ENCODE measurements at places on chromosomes 3 and 15.

GRCh38 chr15:29942548-29942947, 120.3 kb upstream of the TJP1 start:
- DNase-seq: no peak

GRCh38 chr3:117674321-117674720, 964.7 kb downstream of the TUSC7 start:
- DNase-seq: no peak

GRCh38 chr15:34437687-34438086, at the start of gene GOLGA8A:
TSS of gene GOLGA8A (minus strand) at chr15:34437808. CDS start at chr15:34389691, 48,117 bp downstream.
- no peak for DNase-seq

DNA sequence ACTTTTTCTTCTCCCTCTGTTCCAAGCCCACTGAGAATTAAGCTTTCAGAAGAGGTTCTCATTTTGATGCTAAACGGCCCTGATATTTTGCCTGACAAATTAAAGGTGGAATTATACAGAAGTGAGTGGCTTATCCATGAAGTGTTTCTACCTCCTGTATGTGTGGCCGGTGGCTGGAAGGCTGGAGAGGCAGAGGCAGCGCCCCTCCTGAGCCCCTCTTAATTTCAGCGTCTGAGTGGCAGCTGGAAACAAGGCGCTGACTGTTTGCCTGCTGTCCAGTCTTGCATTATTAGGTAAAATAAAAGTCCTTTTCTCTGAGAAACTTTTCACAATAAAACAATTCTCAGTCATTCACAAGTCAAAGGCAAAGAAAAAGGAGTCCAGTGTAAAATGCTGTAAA, 685.7 kb downstream of the MCTP2 start:
- DNase-seq: no peak

GRCh38 chr3:40939030-40939740, 260.1 kb upstream of the CTNNB1 start:
- DNase-seq: no peak

- no peak for DNase-seq
These were observed 769.1 kb upstream of the CFAP20DC start for GRCh38 chr3:59818919-59819300.

GRCh38 chr15:69807721-69808120, 290.0 kb downstream of the TLE3 start:
- no peak for DNase-seq

DNA sequence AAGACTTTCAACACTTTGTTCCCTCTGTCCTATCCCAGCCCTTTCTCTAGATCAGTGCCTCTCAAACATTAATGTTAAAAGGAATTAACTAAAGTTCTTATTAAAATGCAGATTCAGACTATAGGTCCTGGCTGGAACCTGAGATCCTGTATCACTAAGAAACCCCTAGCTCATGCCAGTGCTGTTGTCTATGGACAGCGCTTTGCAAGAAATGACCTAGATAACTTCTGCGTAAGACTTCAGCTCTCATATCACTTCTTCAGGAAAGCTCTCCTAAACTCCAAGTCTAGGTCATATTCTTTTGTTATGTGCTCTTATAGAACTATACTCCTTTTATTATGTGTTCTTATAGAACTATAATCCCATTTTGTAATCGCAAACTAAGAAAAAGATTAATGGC, 67.8 kb upstream of the CDIN1 start:
- no peak for DNase-seq

- DNase-seq: no peak
These were observed 46.0 kb downstream of the RAB11A start for GRCh38 chr15:65914981-65915925.

GRCh38 chr3:178367817-178368617, 168.2 kb upstream of the KCNMB2 start:
- DNase-seq: peak; percentile 56

DNA sequence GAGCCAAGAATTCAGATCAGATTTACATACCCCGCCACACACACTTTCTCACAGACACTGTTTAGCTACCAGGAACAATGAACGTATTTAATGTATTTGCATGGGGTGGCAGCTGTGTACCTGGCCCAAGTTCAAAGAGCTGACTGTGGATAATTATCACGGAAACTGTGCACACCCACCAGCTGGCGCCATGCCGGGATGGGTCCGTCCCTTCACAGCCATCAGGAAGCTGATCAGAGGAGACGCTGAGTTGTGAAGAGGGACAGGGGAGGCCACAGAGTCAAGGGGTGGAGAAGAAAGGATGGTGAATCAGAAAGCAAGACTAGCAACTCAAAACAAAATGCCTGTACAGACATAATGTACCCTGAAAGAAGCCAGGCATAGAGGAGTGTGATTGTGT, 13.1 kb upstream of the PLA2G4D start:
- DNase-seq: no peak

- no peak for DNase-seq
These were observed 55.3 kb upstream of the CD47 start for GRCh38 chr3:108146139-108146538.

- no peak for DNase-seq
These were observed 884.0 kb upstream of the CADM2 start for GRCh38 chr3:84074767-84075166.

- no peak for DNase-seq
These were observed 4.9 kb downstream of the MUC4 start for GRCh38 chr3:195806916-195807231.

DNA sequence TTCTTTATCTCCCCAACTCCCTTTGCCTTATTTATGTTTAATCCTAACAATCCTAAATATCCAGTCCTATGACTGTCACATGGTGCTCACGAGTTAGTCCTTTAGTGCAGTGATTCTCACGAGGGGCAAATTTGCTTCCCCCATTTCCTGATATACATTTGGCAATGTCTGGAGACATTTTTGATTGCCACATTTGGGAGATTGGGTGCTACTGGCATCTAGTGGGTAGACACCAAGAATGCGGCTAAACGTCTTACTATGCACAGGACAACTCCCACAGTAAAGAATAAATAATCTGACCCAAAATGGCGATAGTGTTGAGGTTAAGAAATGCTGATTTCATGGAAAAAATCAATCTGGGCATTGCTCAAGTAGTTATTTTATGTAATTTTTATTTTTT, 466.5 kb downstream of the ROBO2 start:
- DNase-seq: no peak

DNA sequence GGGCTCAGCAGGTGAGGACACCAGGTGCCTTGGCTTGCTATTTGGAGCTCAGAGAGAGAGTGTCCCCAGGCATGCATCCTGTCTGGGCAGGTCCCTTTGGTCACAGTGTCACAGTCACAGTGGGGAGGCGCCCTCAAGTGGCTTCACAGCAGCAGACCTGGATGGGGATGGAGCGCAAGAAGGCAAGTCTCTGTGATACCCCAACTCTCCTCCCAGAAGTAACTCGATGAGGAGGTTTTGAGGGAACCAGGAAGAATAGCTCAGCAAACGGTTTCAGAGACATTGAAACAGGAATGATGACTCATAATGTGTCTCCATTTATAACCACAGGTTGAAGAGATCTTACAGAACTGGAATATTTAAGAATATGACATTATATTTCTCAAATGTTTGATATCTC, 66.5 kb upstream of the SH3GL3 start:
- peak; percentile 69 for DNase-seq

GRCh38 chr3:120151791-120152190, 57.5 kb upstream of the GSK3B start:
- DNase-seq: no peak

GRCh38 chr15:41585127-41586047, 26.4 kb downstream of the TYRO3 start:
- no peak for DNase-seq

DNA sequence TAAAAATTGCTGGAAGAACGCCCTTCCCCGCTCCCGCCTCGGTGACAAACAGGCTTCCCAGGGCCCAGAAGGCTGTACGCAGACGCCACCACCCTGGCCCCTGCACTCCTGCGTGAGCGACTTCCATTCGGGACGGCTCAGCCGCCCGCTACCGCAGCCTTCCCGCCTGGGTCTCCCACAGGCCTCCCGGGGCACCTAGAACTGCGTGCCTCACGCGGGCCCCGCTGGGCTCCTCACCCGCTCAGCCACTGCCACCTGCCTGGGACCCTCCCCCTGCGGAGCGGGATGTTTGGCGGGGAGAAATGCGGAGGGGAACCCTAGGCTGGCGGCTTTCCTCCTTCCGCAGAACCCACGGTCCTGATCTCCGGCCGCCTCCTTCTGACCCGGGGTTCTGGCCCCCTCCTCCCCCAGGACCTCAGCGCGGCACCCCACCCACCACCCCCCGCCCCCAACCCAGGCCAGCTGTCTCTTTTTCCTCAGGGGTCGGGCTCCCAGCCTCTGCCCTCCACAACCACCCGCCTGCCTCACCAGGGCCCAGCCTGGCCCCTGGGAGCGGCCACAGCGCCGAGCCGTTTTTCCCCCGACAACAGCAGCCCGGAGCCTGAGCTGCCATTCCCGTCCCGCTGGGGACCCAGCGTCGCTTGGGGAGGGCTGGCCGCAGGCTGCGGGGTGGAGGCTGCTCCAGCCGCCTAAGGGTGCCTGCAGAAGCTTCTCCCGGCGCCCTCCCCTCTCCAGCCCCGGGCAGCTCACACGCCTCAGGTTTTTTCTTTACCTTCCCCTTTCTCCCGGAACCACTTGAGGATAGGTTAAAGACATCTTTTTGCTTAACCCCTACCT, 27.6 kb upstream of the RAB7A start:
- no peak for DNase-seq

- DNase-seq: no peak
These were observed 381.2 kb downstream of the RSL24D1 start for GRCh38 chr15:54815556-54815955.

GRCh38 chr3:149810846-149811245, 2.2 kb upstream of the RNF13 start:
- DNase-seq: no peak

DNA sequence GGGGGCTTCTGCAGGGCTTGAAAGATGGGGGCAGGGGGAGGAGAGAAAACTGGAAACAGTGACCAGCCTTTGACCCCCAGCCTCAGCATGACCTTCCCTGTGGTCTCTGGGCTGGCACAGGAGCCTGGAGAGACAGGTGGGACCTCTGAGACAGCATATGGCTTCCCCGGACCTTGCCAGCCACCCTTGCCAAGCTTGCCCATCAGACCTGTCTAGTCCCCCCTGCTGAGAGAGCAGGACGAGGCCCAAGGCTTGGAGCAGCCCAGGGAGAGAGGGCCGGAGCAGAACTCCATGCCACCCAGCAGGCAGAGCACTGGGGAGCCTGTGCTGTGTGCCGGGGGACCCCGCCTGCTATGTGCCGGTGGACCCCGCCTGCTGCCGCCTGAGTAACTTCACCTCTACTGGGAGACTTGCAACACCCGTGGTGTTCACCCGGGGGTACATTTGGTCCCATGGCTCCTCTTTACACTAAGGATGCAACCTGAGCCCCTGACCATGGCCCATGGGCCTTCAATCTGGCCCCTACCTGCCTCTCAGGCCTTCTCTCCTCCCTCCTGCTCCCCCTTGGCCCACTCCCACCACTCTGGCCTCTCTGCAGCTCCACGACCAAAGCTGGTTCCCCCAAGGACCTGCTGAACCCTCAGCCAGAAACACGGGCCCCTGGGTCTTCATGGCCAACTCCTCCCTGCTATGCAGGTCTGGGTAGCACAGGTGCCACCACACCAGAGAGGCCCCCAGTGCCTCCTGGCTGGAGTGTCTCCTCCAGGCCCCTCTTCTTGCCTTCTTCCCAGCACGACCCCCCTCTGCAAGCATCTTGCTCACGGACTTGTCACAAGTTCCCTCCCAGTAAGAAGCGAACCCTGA, 21.1 kb upstream of the SLC41A3 start:
- no peak for DNase-seq

- DNase-seq: no peak
These were observed 32.7 kb downstream of the SRPRB start for GRCh38 chr3:133838296-133838789.
